Cardiac septum (tissue), 1 donor: ENCODE measurements at places on chromosomes 2 and 18. TPM values are rescaled to one million over a fixed set of nuclear protein-coding genes. Genes with fewer than 3 reads are reported as not detected.

Gene AOX1
- total RNA-seq: 1.5 TPM

Gene SCN3A
- total RNA-seq: 0.35 TPM

GRCh38 chr2:132403146-132403545 lies 13.5 kb upstream of the GPR39 start:
- DNase-seq: no peak

Gene CCDC121
- total RNA-seq: 3.5 TPM

DNA sequence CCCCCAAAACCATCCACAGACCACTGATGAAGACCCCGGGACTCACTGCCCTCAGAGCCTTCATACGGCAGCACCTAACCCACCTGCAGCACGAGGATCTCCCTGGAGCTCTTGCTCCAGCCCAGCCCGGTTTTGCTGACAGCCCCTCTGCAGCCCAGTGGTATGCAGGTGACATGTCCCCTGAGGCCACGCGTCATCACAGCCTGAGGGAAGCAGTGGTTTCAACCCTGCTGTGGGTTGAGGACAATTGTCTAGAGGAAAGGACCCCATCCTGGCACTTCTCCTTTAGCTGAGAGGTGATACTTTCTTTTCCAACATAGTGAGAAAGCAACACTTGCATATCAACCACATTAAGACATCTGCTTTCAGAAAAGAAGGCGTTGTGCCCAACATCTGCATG lies 134.0 kb downstream of the SEPTIN10 start:
- no peak for DNase-seq

DNA sequence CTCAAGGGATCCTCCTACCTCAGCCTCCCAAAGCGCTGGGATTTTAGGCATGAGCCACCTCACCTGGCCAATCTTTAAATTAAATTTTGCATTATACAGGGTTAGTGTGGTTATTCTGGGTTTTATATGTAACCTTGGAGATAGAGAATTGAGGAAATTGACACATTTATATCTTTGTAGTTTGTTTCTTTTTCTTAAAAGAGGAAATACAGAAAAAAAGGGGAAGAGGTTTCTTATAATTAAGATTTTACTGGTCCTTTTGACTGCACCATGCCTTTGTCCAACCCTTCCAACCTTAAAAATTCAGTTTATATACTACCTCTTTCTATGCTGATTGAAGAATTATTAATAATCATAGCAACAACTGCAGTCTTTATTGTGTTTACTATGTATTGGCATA lies 210.1 kb upstream of the STON1 start:
- DNase-seq: no peak

- no peak for DNase-seq
These were observed 176.9 kb downstream of the VAPA start for GRCh38 chr18:10090668-10091067.

Gene DYSF
- 82.8 TPM for total RNA-seq

DNA sequence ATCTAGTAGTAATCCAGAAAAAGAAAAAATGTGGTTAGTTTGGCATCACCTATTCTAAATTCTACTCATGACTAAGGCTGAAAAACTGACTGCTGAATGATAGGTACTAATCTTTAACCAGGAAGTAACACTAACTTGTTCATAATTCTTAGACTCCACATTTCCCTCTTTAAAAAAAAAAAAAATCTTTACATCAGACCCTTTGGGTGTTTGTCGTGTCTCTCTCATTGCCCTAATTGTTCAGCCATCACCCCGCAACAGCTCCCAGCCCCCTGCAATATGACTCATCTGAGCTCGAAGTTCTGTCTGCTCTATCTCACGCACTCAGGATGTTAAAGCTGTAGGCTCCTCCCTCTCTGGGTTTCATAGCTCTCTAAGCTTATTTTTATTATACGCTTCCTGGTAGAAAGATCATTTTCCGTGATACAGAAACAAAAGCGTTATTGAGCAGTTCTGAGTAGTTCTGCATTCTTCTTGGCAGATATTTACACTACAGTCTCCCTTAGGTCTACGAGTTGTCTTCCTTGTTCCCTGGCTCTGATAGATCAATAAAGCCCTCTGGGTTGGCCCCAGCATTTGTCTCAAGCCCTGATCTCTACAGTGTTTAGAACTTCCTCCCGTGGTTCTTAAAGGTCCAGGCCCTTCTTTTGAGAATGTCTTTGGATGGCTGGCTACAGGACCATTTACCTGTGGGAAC lies 95.6 kb downstream of the TNFRSF11A start:
- no peak for DNase-seq

DNA sequence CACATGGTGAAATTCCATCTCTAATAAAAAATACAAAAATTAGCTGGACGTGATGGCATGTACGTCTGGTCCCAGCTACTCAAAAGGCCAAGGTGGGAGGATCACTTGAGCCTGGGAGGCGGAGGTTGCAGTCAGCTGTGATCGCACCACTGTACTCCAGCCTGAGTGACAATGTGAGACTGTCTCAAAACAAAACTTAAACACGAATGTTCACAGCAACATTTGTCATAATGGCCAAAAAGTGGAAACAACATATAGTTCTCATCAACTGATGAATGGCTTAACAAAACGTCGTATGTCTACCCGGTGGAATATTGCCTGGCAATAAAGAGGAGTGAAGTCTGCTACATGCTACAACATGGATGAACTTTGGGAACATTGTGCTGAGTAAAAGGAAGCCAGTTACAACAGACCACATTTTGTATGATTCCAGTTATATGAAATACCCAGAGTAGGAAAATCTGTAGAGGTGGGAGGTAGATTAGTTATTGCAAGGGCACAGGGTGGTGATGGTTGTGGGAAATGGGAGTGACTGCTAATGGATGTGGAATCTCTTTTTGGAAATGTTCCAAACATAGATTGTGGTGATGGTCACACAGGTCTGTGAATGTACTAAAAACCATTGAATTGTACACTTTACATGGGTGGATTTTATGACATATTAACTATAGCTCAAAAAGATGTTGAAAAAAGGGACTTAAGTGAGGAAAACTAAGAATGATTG lies 478.2 kb downstream of the PTPRM start:
- DNase-seq: no peak

DNA sequence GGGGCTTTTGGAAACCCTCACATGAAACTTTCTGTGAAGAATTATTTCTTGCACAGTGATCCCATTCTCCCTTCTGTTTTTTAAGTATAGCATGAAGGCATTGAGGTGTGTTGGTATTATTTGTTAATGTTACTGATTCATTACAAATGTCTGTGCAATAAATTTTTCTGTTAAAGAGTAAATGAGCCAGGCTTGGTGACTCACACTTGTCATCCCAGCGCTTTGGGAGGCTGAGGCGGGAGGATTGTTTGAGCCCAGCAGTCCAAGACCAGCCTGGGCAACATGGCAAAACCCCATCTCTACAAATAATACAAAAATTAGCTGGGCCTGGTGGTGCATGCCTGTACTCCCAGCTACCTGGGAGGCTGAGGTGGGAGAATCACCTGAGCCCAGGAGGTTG lies 87.8 kb downstream of the KCTD18 start:
- DNase-seq: no peak

GRCh38 chr2:30231996-30232800 lies 864 bp downstream of the LBH start:
- no peak for DNase-seq

DNA sequence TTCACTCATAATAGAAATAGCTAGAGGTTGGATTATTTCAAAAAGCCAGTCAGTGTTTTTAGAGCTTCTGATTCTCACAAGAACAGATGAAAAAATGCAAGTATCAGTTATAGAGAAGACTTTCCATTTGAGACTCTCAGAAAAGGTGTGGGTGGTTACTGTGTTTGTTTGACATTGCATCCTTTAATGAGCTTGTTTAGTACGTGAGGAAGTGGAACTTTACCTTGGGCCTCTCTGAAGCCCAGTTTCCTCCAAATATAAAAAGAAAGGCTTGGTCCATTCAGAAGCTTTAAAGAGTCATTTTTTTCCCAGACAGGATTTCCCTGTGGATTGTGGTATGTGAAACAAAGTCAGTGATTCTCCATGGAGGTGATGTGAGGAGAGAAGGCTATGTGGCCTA lies 89.9 kb upstream of the RANBP2 start:
- DNase-seq: no peak

GRCh38 chr2:20457661-20458630 lies 11.1 kb downstream of the RHOB start:
- DNase-seq: no peak

Gene HMSD
- 1.1 TPM for total RNA-seq

GRCh38 chr2:44949329-44950151 lies 8.0 kb downstream of the SIX3 start:
- no peak for DNase-seq

Gene ACADL
- total RNA-seq: 6.2 TPM

Gene TCF7L1
- total RNA-seq: 6.0 TPM

GRCh38 chr2:27871802-27872201 lies 18.4 kb downstream of the RBKS start:
- no peak for DNase-seq

Gene TUBA4B
- not detected for total RNA-seq

- DNase-seq: no peak
These were observed 501.6 kb upstream of the GCFC2 start for GRCh38 chr2:76211991-76212985.

GRCh38 chr2:238320246-238320647 lies at the start of gene TRAF3IP1:
Gene TRAF3IP1, plus strand, starts transcription at chr2:238320518. Its CDS starts 145 bp downstream, at chr2:238320663.
- peak; percentile 94 for DNase-seq

Gene ATP9B
- 18.5 TPM for total RNA-seq

Gene CFAP221
- 1.2 TPM for total RNA-seq

DNA sequence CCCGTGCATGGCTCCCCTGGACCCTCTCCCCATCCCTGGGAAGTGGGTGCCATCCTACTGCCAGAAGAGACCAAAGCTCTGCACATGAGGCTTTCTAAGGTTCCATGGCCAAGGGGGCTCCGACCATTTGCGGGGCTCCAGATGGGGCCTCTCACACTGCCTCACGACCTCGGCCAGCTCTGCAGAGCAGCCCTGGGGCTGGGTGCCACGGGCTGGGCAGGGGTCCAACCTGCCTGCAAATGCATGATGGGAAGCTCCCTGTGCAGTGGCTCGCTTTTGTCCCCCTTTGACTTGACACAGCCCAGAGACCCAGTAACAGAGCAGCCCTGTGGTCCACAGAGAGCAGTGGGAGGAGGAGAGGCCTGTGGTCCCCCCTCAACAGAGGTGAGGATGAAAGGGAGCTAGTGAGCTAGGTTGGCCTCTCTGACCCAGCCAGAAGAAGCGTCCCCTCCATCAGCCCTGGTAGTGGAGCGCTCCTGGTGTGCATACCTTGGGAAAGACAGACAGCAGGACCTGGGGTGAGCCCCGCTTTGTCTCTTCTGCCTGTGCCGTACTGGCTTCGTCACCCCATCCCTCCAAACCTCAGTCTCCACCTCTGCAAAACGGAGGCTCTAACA lies 174.1 kb downstream of the DDX1 start:
- DNase-seq: no peak

Gene EFEMP1
- 48.5 TPM for total RNA-seq

GRCh38 chr18:64707052-64707451 lies 558.2 kb upstream of the LINC00305 start:
- DNase-seq: no peak

DNA sequence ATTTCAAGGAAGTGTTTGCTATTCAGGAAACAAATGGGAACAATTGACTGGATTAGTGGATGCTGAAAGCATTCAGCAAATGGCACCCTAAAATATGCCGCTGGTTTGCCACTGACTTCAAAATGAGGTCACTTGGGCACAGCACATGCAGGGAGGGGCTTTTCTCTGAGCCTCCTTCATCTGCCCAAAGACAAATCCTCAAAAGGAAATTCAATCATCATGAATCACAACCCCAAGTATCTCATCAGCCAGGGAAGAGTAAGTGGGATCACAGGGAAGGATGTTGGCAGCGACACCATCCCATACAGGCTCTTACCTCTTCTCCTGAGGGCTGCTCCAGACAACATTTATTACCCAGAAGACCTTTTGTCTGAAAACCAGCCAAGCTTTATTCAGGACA lies 14.4 kb upstream of the SP140L start:
- no peak for DNase-seq

DNA sequence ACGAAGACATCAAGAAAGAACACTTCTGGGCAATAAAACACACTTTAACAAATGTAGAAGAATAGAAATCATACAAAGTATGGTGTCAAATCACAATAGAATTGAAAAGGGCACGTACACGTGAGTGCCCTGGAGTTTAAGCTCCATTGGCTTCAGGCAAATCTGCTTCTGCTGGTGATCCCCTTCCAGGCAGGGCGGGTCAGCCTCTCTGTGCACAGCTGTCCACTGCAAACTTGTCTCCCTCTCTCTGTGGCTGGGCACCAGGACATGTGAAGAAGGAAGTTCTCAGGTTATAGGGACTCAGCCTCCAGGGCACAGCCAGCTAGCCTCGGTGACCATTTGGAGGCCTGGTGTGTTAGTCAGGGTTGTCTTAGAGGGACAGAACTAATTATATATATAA lies 66.0 kb downstream of the ST3GAL5 start:
- DNase-seq: no peak

Gene ZNF2
- total RNA-seq: 4.1 TPM

Gene SETBP1
- 15.5 TPM for total RNA-seq

- no peak for DNase-seq
These were observed 48.8 kb downstream of the MCFD2 start for GRCh38 chr2:46866770-46867246.

DNA sequence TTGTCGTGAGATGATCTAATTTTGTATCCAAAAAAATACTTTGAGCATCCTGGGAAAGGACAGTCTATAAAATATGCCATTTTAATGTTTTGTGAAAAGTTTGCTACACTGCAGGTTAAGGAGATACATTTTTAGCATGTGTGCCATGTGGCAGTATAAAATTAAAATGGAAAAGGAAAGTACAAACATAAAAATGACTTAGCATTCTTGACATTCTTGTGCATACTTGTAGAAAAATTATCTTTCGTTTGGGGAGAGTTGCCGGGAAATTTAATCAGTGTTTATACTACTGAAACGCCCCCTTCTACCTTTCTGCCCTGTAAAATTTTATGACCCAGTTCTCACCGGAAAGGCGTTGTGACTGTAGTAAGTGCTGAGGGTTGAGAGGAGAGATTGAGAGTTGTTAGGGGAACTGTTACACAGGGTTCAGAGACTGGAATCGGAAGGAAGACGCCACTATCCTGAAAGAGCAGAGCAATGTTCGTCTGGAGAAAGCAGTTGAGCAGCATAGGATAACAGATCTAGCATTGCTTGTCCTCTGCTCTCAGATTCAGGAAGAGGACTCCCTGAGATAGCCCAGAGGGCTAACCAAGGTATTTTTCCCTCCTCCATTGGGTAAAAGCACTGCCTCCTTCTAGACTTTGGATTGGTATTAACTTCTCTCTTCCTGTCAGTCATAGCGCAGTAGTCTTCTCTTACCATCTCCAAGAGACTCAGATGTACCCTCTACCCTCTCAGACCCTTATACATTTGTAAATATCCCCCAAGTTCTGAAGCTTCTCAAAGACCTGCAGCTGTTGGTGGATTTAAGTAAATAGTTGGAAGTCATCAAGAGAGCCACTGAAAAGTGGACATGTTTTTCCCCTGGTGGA lies 2.7 kb downstream of the CDH20 start:
- no peak for DNase-seq
